GM12892 (cell line): ENCODE measurements at places on chromosomes 5 and 9.

DNA sequence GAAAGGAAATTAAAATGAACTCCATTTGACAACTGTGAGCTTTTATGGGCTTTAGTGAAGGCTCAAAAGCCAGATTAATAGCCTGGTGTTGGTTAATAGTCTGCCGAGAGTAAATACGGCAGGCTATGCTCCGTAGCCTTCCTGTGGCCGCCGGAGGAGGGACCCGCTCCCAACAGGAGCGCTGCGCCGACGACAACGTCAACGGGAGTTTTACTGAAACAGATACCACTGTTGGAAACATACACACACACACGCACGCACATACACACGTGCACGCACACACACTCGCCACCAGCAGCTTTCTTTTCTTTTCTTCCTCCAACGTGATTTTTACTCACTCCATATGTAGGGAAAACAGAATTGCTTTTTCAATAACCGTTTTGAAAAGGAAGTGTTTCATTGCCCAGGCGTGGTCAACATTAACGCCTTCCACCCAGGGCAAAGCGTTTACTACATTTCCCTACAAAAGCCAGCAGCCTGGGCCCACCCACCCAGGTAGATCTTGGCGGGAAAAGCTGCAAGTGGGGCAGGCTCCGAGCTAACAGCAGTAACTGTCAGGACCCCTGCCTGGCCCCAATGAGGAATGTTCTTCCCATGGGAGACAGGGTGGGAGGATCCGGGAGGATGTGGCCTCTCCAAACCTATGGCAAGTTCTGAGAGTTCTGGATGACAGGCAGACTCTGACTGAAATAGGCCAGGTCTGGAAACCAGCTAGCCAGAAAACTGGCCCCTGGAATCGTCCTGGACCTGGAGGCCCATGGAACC lies 72.3 kb downstream of the PAX5 start:
- DNase-seq: no peak

GRCh38 chr5:72495410-72495809 lies 11.8 kb downstream of the ZNF366 start:
- no peak for DNase-seq

DNA sequence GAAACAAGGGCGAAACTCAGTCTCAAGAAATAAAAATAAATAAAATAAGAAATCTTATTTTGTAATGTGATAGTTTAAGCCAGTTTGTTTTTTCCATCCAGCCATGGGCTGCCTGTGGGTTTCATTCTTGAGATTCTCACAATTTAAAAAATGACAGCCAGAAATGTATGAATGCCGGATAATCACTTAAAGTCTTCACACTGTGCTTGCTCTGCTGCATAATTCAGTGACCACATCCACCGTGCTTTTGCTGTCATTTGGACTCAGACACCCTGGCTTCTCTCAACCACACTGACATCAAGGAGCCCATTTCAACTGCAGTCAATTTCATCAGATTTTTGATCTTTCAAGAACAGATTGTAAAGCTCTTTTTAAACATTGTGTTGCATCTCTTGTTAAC lies 61.0 kb upstream of the DAPK1 start:
- DNase-seq: no peak

DNA sequence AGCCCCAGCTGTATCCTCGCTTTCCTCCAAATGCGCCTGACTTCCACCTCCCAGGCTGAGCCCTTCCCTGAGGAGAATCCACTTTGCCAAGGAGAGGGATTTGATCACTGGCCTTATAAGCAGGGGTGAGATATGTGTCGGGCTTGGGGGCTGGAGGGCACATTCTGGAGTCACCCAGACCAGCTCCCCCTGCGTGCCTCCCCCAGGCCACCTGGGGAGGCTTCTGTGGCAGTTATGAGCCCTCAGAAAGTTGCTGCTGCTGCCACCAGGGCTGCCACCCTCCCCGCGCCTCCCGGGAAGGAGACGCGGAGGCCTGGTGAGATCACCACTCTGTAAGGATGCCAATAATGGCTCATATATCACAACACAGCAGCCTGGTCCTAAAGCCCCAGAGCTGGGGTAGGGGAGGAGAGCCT lies 211.5 kb downstream of the PAPPA start:
- no peak for DNase-seq

DNA sequence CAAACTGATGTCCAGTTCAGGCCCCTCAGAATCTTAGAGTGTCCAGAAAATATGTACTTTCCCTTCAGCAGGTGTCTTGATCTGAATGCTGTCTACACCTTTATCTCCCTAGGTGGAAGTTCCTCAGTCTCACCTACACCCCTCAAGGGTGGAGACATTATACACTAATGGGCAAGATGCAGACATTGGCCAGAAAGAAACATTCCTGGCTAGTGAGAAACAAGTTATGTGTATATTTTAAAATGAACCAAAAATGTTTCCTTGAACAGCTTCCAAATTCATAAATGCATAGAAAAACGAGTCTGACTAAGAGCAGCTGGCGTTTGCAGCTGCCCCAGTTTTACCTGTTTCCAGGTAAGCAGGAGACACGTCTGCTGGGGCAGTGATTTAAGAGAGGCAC lies 140.5 kb upstream of the IRX4 start:
- no peak for DNase-seq

DNA sequence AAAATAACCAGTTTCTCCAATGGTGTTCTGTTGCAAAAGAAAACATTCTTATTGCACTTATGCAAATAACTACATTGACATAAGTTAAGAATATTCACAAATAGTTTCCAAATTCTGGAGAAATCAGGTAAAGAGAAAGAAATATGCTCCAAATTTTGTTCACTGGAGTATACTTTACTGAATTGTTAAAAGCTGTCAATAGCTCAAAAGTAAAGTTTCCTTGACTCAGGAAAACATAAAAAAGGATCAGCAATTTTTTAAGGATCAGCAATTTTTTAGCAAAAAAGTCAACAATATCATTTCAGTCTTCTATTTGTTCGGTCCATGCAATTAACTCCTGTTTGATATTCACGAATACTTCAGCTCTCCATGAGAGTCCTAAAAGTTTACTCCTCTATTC lies 51.6 kb downstream of the ANXA2R start:
- no peak for DNase-seq

- no peak for DNase-seq
Observed at GRCh38 chr9:37534412-37534811, 41.8 kb downstream of the FBXO10 start.

DNA sequence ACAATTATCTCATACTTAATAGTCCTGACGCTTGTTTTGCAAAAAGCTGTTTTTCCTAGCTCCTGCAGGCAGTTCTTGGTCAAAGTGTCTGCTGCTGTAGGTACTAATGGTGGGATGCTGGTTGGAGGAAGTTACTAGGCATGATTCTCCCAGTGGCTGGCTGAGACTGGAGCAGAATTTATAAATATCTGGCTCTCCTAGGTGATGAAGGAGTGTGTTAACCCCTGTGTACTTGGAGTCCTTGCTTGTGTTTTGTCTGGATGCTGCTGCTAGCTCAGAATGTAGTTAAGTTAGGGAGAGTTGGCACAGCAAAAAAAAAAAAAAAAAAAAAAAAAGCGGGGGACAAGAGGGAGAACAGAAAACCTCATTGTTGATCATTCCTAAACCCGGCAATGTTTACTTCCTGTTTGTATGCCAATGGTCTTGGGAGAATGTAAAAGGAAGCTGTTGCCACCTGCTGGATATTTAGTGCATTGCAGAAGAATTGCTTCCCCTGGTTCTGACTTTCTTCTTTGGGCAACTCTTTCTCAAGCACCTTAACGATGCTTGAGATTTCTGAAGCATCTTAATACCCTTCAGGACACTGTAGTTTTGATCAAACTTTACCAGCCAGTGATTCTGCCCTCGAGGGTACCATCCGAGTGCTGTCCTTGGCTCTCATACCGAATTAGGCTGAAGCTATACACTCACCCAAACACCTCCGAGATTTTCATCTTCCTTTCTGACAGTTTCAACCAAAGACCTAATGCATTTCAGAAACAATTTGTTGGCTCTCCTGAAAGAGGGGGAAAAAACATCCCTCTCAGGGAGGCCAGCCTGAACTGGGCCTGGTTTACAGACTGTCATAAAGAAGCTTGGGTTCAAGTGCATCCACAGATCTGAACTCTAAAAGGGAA lies 71.7 kb upstream of the WWC1 start:
- peak; percentile 27 for DNase-seq

GRCh38 chr9:107847978-107848964 lies 358.7 kb upstream of the KLF4 start:
- no peak for DNase-seq

GRCh38 chr9:74503219-74503618 lies 6.1 kb downstream of the RORB start:
- DNase-seq: no peak

- DNase-seq: no peak
Observed at GRCh38 chr9:93117924-93118862, 15.9 kb downstream of the NINJ1 start.

DNA sequence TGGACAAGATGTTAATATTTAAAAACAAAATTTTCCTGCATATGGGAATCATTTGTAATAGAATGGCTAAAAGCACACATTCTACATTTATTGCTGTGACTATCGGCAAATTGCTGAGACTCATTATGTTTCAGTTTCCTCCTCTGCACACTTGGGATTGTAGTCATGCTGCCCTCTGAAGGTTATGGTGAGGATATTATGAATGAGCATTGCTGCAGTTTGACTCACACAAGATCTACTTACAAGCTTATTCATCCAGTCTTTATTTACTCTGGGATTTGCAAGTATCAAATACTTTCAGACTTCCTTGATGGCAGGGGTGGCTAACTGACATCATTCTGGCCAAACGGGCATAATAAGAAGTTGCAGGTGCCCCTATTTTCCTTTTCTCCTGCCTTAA lies 9.5 kb upstream of the NFIL3 start:
- DNase-seq: no peak

- DNase-seq: peak; percentile 89
Observed at GRCh38 chr5:178130576-178131445, at the start of gene RMND5B. TSS of gene RMND5B (plus strand) at chr5:178131014. CDS start at chr5:178138120, 7,106 bp downstream.

GRCh38 chr5:118723021-118723338 lies 265.4 kb downstream of the DTWD2 start:
- DNase-seq: no peak

DNA sequence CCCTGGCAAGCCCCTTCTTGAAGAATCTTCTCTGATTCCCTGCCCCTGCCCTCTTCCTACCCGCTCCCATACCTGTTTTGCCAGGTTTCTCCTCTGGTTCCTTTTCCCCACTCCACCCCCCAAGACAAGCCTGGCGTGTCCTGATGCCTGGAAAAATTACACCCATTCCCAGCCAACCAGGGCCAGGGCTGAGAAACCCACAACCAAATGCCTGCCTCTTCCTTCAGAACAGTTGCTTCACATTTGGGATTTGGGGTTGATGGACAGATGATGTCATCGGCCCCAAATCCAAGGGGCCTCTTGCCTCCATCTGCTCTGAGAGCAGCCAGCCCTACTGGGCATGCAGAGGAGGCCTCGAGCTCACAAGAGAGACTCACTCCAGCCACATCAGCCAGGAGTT lies 8.8 kb upstream of the NEK6 start:
- no peak for DNase-seq

DNA sequence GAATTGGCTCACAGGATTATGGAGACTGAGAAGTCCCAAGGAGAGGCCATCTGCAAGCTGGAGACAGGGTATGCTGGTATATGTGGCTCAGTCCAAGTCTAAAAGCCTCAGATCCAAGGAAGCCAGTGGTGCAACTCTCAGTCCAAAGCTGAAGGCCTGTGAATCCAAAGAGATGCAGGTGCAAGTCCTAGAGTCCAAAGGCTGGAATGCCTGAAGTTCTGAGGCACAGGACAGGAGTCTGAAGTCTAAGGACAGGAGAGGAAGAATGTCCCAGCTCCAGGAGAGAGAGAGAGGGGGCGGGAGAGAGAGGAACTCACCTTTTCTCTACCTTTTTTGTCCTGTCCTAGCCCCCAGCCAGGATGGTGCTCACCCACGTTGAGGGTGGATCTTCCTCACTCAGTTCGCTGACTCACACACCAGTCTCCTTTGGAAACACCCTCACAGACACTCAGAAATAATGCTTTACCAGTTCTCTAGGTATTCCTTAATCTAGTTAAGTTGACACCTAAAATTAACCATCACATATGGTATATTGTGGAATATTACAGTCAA lies 49.6 kb downstream of the KCNN2 start:
- DNase-seq: no peak

DNA sequence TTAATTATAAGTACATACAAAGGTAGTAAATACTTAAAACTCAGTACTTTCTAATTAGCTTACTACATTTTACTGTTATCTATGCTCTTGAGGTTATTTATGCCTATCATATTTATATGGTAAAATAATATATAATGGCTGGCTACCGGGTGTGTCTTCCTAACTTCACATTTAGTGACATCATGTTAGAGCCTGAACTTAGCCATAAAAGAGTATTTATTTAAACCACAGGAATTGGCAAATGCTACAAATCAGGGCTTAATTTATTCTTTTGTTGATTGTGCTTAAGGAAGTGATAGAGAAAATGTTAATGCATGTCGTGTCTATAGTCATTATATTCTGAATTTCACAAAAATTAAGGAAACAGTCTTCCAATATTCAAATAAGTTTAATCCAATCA lies 73.1 kb downstream of the NDUFAF2 start:
- no peak for DNase-seq

DNA sequence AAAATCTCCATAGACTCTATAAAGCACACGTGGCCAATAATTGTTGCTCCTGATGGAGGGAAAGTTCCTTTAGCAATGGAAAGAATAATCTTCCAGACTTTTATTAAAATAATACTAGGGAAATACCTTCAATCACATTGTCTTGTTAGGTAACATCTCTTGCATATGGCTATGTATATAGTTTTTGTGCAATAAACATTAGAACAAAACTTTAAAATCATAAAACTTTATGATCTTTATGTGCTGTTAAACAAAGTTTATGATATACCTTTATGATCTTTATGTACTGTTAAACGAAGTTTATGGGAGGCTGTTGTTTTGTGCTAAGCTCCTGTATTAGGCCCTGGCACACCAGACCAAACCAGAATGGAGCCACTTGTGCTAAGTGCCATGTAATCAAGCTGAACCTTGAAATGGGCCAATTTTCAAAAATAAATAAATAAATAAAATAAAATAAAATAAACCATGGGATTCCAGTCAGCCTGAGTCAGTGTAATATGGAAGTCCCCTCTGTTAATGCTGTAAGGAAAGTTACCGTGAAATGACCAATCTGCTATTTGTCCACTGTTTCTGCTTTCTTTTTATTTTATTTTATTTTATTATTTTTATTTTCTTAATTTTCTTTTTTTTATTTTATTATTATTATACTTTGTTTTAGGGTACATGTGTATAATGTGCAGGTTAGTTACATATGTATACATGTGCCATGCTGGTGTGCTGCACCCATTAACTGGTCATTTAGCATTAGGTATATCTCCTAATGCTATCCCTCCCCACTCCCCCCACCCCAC lies 431.3 kb downstream of the SPATA31D1 start:
- no peak for DNase-seq

DNA sequence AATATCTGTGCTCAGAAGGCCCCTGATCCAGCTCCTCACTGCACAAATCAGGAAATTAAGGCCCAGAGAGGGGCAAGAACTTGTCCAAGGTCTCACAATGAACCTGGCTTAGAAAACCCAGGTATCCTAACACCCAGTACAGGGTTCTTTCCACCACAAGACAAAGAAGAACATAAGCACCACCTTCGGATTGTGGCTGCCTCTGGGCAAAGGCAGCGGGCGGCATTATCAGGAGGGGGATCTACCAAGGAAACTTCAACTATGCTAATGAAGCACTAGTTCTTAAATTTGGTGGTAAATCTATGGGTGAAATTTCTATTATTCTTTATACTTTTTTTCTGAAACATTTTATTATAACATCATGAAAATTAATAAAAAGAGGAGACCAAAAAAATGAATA lies 17.9 kb downstream of the ANXA6 start:
- DNase-seq: no peak

- peak; percentile 80 for DNase-seq
Observed at GRCh38 chr5:1011226-1011631, 2.6 kb downstream of the NKD2 start.

GRCh38 chr9:78777747-78778146 lies 480.8 kb downstream of the PSAT1 start:
- DNase-seq: no peak
